Stimulated activated CD4-positive, alpha-beta T cell treated with anti-CD3 and anti-CD28 coated beads, Interleukin-15, amount 100 ng/mL, for 24 hours (primary cell): ENCODE measurements at places on chromosomes 2 and 18.

GRCh38 chr2:64853306-64853705, 135.9 kb upstream of the SLC1A4 start:
- no peak for DNase-seq

- no peak for DNase-seq
Observed at GRCh38 chr2:19796035-19796695, 105.6 kb downstream of the TTC32 start.

- no peak for DNase-seq
Observed at GRCh38 chr18:37243741-37244140, 321.9 kb downstream of the CELF4 start.

- no peak for DNase-seq
Observed at GRCh38 chr18:49994410-49994809, 181.1 kb upstream of the ACAA2 start.

GRCh38 chr18:50527636-50528307, 32.1 kb upstream of the MAPK4 start:
- no peak for DNase-seq

GRCh38 chr2:239160226-239161143, 240.3 kb downstream of the HDAC4 start:
- DNase-seq: no peak

DNA sequence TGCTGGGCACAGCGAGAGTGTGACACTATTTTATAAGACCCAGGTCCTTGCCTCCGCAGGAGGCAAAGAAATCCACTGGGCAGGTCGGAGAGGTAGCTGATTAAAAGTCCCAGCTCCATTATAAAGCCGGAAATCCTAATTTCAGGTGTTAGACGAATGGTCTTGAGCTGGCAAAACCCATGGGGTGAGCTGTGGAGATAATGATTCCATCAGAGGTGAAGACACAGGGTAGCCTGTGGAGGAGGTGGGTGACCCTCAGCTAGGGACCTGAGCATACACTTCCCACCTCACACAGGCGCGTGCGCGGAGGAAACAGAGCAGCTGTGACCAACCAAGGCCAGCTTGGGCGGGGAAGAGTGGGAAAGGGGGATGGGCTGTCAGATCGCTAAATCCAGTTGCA, 201.7 kb upstream of the CXCR4 start:
- DNase-seq: no peak

DNA sequence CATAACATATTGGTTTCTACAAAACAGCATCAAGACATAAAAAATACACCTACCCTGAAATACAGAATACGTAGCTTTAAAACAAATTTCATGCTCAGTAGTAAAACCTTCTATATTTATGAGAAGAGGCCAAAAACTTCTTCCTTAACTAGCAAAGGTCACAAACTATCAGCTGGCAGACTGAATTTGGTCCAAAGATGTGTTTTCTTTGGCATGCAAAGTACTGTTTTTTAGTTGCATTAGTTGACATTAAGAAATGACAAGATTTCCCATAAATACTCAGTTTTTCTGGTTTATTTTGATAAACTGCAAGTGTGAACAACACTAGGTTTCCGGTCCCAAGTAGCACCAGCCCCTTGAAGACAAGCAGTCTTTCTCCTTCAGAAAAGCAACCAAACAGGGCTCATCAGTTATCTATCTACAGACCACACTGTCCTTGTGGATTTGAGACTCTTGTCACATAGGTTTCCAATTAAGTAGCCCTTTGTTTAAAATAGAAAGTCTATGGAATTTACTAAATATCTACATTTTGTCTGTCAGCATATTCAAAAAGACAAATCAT, 35.6 kb downstream of the SLC25A12 start:
- DNase-seq: no peak

- DNase-seq: no peak
Observed at GRCh38 chr2:200125444-200126284, 170.3 kb downstream of the MAIP1 start.

DNA sequence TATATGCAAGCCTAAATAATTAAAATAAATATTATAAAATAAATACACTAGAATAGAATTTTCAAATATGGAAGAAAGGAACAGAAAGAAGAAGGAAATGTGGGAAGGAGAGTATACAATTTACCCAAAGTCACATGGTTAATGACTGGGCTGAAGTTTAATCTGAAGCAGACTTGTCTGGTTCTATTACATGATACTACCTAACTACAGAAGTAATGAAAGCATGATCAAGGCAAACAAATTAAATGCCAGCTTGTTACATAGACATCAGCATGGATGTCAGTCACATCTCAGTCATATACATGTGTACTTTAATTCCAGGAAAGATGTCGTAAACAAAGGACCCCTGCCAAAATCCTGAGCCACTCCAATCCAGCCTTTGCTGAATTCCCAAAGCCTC, 1060.8 kb downstream of the CNTNAP5 start:
- no peak for DNase-seq

GRCh38 chr2:26016012-26016705, 17.7 kb upstream of the RAB10 start:
- DNase-seq: no peak

DNA sequence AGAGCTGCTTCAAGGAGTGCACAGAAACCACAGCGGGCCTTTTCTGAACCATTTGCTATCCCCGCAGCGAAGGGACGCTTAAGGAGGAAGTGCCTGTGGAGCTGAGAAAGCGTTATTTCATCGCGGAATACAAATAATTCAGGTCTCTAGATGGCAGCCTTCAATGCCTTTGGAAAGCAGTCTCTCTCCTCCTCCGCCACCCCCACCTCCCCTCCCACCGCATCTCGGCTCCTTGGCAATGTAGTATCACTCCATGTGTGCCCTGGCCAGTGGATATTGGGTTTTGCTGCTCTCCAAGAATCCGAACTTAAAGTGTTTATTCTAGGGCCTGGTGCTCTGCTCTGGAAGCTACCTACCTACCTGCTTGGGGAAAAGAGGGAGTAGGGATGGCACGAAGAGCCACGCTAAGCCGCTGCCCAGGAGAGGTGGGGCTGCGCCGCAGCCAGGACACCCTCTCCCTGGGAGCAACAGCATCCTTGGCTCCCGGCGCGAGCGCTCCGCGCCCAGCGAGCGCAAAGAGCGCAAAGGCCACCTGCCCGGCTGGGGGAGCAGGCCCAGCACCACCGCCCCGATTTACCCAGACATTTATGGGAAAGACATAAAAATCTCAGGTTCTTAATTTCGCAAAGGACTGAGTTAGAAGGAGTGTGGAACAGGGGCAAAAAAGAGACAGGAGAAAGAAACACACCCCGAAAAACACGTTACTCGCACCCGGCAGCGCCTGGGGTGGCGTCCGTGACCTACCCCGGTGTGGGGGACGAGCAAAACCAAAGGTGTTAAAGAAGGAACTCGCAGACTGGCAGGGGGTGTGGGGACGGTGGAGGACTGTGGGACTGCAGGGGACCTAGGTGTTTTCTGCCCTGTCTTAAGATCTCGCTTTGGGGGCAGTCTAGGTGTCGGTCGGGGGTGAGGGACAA, 1.0 kb downstream of the SPHKAP start:
- DNase-seq: no peak

DNA sequence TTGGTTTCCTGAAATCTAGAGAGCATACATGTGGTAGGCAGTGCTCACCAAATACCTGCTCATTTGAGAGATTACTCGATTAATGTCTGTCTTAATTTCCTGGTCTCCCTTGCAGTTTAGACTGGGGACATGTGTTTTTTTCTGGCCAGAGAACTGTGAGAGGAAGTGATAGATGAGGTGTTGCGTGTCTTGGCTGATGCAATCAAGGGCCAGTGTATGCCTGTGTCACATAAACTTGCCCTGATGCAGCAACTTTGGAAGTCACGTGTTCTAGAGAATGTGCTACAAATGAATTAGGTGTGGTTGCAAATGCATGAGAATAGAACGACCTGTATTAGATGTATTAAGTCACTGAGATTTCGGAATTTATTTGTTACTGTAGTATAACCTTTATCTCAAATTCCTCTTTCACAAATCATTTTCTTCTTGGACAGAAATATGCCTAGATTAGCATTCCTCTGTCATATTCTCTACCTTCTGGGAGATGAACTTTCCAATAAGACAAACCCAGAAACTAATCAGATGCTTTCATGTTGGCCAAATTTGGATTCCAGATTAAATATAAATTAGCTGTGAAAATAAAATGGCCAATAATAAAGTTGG, 9.9 kb upstream of the IL1A start:
- DNase-seq: peak; percentile 41

GRCh38 chr18:4106407-4107033, 348.6 kb downstream of the DLGAP1 start:
- DNase-seq: peak; percentile 77

DNA sequence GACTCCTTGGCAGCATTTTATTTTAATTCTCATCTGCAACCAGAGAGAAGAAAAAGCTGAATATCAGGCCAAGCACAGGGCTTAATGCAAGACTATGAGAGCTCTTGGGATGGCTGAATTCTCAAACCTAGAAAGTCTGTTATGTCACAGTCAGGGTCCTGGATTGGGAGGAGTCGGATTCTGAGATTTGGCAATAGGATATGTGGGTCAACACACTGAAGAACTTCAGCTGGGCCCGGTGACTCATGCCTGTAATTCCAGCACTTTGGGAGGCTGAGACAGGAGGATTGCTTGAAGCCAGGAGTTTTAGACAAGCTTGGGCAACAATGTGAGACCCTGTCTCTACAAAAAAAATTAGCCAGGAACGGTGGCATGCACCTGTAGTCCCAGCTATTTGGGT, 102.4 kb downstream of the COL3A1 start:
- no peak for DNase-seq

GRCh38 chr2:119338826-119339561, 27.6 kb downstream of the C2orf76 start:
- DNase-seq: peak; percentile 21

DNA sequence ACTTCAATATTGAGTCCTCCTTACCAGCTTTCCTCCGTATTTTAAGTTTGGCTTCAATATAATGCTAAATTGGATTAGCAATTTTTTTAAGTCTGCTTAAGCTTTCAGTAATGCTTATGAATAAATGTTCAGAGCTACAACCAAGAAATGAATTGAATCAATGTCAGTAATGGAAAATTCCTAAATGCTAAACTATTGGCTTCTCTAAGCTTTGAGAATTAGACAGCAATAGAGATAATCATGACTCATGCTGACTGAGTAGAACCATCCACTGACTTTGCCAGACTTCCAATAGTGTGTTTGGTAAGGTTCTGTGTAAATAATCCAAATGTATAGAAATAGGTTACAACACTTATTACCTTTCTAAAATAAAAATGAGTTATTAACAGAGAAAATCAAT, 8.9 kb upstream of the PDE1A start:
- DNase-seq: no peak

GRCh38 chr2:139825726-139826125, 1045.5 kb upstream of the NXPH2 start:
- DNase-seq: no peak

DNA sequence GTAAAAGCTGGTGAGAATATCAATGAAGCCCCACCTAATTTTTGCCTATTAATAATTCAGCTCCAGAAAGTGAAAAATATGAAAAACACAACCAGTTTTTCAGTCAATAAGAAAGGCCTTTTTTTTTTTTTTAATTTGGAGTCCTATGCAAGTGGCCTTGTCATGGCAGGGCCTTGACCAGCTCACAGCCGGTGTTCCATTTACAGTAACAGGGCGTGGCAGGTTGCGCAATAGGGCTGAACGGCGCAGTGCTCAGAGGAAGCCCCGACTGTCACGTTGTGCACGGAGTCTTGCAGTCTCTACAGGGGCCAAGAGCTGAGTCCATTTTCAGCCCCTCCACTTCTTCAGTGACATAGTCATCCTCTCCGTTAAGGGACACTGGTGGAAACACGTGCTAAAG, 184.1 kb upstream of the FN1 start:
- no peak for DNase-seq

DNA sequence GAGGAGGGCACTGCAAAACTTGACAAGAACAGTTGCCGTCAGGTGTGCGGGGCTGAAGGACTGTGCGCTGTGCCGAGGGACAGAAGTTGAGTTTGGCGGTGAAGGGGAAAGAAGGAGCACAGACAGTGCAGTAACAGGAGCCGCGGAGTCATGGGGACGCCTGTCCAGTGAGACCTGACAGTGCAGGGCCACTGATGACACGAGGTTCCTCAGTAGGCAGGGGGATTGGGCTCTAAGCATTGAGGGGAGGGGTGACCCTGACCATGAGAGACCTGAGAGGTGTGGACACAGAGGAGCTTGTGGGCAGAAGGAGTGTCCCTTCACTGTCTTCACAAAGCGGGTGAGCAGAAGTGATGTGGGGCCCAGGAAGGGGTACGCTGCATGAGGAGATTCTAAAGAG, 104.8 kb downstream of the MTCL1 start:
- no peak for DNase-seq

DNA sequence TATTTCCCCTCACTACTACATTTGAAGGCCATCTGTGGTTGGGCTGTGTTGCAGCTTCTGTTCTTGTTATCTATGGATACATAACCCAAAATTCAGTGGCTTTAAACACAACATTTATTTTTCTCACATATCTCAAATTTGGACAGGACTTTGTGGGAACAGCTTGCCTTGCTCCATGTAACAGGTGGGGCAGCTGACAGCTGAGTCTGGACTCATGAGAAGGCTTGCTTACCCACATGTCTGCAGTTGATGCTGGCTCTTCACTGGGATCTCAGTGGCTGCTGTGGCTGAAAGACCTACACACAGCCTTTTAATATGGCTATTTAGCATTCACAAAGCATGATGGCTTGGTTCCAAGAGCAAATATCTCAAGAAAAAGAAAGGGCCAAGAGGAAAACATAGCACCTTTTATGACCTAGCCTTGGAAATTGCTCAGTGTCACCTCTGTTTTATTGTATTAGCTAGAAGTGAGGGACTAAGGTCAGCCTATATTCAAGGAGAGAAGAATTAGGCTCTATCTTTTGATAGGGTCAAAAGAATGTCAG, 296.8 kb upstream of the ZNF521 start:
- no peak for DNase-seq

GRCh38 chr2:33412920-33413319, 63.5 kb upstream of the RASGRP3 start:
- DNase-seq: no peak

GRCh38 chr2:184504252-184504651, 94.1 kb upstream of the ZNF804A start:
- no peak for DNase-seq

GRCh38 chr18:2302628-2303516, 268.4 kb downstream of the METTL4 start:
- no peak for DNase-seq
